ENCODE measurements at places on chromosomes 11 and 22.

DNA sequence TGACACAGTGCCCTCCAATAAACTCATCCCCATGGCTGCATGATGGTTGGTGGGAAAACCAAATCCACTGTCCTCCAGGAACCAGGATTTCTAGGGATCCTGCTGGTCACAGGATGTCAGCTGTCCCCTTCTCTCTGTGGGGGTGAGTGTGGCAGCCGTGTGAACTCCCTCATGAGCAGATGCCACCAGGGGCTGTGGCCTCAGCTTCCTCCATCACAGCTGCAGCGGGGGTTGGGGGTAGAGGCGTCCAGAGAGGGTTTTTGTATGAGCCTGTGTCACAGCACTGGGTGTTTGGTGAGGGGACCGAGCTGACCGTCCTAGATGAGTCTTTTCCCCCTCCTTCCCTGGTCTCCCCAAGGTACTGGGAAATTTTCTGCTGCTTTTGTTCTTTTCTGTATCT is 26.4 kb downstream of the IGLL5 start:
- no peak for DNase-seq

GRCh38 chr11:763073-763463 is 14.2 kb downstream of the GATD1 start:
- DNase-seq: no peak

- DNase-seq: no peak
Measured at GRCh38 chr11:123683428-123684170, 29.2 kb upstream of the SCN3B start.

GRCh38 chr11:44374001-44374400 is 64.1 kb upstream of the ALX4 start:
- no peak for DNase-seq

DNA sequence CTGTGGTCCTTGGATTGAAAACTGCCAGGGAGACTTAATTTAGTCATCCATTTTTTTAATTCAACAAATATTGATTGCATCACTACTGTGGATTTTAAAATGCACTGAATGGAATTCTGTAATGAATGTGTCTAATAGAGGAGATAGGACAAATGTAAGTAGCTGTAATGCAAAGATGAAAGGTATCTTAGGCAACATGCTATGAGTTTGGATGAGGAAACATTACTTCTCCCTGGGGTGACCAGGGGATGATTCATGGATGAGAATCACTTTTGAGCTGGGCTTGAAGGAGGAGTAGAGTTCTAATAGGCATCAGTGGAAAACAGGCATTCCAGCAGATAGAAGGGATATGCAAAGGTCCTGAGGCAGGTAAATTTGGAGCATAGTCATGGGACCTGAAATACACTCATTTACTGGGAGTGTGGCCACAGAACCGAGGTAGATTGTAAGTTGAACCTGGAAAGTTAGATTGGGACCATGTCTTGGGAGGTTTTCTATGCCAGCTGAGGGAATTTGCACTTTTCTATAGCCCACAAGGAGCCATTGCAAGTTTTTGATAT is 43.4 kb downstream of the PKNOX2 start:
- DNase-seq: no peak

DNA sequence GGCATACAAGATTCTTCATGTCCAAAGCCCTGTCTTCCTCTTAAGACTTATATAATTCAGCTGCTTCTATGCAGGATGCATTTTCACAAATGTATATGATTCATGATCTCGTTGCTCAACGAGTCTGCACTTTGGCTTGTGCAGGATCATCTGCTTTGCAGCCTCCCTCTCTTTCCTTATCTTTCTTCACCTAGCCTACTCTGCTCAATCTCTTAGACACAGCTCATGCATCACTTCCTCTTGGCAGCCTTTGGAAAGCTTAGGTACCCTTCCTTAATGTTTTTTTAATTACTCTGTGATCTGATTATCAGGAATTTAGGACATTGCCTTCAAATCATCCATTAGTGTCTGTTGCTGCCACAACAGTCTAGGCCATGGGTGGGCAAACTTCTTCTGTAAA is 673.8 kb downstream of the NELL1 start:
- DNase-seq: no peak

DNA sequence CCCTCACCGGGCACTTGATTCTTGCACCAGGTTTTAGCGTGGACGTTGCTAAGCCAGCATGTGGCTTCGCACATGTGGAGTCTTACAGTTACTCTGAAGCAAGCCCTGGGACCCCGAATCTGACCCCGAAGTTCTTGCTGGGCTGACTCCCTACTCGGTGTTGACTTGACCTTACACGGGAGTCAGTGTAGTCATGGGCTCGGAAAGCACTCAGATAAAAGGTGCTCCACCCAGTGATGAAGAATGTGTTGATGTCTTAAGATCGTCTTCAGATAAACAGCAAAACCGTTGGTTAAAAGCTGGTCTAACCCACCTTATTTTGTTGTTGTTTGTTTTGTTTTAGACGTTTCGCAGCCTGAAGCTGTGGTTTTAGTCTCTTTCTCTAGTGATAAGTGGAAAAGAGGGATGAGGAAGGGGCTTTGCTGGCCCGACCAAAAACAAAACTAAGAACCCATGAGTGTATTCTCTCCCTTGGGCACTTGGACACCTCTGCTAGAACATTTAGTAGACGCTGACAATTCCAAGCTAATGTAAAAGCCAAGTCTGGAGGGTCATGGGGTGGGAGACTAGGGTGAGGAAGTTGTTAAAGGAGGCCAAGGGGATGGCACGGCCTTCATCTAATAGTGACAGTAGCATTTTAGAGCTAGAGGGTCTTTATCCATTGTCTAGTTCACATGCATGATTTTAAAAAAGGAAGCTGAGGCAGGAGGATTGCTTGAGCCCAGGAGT is 69.9 kb downstream of the BCR start:
- DNase-seq: no peak

GRCh38 chr11:8697054-8697453 is 14.5 kb downstream of the RPL27A start:
- DNase-seq: no peak

GRCh38 chr22:40517631-40518030 is 118.9 kb downstream of the MRTFA start:
- no peak for DNase-seq

- DNase-seq: no peak
Measured at GRCh38 chr11:23961503-23962338, 535.1 kb upstream of the LUZP2 start.

DNA sequence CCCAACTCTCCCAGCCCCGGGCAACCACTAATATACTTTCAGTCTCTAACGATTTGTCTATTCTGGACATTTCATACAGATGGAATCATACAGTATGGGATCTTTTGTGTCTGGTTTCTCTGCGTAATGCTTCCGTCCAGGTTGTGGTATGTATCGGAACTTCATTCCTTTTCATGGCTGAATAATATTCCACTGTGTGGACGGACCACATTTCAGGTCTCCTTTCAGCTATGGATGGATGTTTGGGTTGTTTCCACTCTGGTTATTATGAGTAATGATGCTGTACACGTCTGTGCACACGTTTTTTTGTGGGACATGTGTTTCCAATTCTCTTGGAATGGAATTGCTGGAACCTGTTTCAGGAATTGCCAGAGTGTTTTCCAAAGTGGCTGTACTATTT is 17.4 kb upstream of the CPT1A start:
- no peak for DNase-seq

GRCh38 chr11:61756452-61757212 is 4.2 kb downstream of the MYRF start:
- DNase-seq: no peak

GRCh38 chr11:62217191-62217748 is 8.8 kb downstream of the SCGB2A1 start:
- no peak for DNase-seq

- DNase-seq: no peak
Measured at GRCh38 chr11:57493507-57494503, 21.7 kb downstream of the SLC43A1 start.

- DNase-seq: no peak
Measured at GRCh38 chr22:46391486-46392136, 56.1 kb downstream of the TRMU start.

DNA sequence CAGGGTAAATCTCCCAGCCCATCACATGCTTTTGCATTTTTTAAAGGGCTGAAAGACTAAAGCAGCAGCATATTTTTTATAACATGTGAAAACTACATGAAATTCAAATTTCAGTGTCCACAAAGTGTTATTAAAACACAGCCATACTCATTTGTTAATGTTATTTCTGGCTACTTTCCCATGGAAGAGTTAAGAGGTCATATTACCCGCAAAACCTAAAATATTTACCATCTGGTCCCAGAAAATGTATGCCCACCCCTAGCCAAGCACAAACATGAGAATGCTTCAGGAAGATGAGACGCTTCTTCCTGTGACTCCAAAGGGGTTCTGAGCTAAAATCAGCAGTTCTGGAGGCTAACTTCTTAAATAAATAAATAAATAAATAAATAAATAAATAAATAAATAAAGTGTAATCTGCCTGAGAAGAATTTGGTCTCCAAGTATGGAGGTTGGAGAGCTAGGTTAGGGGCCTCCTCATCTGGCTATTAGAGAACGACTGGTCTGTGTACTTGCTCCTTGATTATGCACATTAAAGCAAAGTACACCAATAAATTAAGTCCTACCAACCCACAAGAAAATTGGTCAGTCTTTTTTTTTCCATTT is 9.7 kb downstream of the IMMP1L start:
- DNase-seq: no peak

DNA sequence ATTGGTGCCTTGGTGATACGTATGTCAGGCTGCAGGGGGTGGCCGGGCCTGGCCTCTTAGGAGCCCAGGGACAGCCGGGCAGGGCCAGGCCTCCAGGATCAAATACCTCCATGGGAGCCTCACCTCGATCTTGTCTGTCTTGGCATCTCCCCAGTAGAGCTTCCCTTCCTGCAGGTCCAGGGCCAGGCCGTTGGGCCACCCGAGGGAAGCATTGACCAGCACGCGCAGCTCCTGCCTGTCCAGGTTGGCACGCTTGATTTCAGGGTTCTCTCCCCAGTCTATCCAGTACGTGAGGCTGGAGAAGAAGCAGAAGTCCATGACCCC is 137.7 kb downstream of the CRYBB2 start:
- DNase-seq: no peak

- peak; percentile 46 for DNase-seq
Measured at GRCh38 chr11:18088966-18089365, 16.9 kb downstream of the SAAL1 start.

DNA sequence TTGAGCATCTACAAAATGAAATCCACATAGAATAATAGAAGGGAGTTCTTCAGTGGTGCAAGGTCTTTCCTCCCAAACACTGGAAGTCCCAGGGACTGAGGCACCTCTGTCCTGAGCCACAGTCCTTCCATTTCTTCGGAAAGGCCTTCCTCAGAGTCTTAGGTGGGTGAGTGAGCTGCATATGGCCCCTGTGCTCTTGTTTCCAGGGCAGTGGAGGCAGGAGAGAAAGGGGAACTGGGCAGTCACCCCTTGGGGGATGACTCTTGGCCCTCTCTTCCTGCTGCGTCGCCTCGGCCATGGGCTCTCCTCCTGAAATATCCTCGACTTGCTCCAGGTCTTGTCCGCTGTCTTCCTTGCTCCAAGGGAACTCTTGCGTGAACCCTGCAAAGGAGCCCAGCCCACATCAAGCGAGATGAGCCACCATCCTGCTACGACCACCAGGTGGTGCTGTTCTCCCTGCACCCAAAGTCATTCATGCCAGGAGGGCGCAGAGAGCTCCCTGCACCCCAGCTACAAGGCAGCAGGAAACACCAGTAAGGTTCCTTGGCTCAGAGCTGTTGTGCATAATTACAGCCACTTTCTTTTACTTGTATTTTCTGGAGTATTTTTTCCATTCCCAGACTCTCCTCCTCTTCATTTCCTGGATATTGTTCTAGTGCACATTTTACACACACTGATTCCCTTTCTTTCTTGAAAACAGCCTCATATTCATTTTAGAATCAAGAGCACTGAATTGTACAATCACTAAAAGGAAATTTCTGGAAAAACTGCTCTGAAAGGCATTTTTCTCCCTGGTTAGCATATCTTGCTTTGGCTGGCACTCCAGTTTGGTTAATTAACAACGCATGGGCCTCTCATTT is 397.8 kb downstream of the OPCML start:
- DNase-seq: no peak

DNA sequence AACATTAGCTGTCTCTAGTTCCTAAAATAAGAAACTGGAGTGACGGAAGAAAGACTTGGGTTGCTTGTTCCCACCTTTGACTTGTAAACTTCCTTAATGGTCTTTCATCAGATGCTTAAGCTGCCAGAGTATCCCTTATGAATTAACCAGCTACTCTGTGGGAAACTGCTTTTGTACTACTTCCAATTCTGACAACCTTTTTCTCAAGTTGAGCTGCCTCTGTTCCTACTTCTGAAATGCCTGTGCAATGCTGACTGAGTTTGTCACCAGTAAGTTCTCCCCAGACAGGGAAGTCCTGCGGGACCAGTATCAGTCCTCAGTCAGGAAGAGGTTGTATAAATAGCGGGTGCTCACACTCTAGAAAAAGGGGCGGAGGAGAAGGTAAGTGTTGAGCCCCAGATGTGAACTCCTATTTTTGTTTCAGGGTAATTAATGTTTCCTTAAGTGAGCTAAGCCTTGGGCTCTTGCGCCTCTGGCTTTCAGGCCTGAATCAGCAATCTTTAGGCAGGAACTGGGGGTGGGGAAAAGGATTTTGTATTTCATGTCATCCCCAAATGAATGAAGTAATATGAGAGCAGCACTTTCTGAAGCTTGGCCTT is 67.2 kb downstream of the CECR2 start:
- no peak for DNase-seq

DNA sequence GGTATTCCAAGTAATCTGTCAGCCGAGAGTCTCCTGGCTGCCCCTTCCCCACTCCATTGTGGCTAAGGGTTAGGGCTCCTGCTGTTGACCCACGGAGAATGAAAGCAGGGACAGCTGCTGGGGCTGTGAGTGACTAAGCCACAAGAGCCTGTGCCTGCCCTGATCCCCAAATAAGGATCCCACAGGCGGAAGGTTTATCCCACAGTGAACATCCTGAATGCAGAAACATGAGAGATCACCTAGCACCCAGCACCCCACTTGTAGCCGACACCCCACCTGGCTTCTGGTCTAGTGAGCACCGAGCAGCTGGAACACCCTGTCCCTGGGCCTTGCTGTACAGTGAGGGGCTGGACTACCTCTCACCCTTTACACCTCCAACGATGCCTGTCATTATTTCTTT is 117.7 kb upstream of the LMO1 start:
- no peak for DNase-seq

GRCh38 chr11:119901657-119902577 is 172.9 kb upstream of the NECTIN1 start:
- no peak for DNase-seq

DNA sequence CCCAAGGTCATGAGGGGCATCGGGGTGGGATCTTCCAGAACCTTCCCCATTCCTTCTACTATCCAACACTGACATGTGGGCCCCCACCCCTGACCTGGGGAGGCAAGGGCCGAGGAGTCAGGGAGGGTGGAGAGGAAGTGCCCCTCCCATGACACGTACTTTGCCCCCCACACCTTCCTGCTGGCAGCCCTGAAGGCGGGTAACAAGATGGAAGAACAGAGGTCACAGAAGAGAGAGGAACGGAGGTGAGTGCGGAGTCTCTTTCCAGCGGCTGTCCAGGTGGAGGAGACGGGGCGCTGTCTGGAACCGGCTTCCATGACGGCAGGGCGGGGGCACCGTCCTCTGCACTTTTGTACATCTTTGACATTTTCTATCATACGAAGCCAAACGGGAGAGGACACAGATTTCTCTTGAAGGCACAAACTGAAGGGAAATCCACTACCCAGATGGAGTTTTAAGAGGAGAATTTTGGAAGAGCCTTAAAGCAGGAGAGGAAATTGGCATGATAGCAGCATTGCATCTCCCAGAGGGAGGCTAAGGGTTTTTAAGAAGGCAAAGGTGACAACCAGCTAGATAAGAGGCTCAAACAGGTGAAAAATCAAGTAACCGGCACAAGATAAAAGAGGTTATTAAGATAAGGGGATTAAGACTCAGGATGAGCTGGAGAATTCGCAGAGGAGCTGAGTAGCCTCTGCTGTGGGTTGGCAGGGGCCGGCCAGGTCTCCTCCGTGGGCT is 16.7 kb downstream of the OSBPL5 start:
- no peak for DNase-seq

Measured in GF-D8 (cell line).